NCI-H2081 (cell line): ENCODE measurements at places on chromosomes 7 and 10.

GRCh38 chr7:115674467-115675024, 356.0 kb downstream of the TFEC start:
- peak; percentile 32 for DNase-seq

- DNase-seq: no peak
These were observed 129.7 kb downstream of the TMEM178B start for GRCh38 chr7:141203586-141203985.

DNA sequence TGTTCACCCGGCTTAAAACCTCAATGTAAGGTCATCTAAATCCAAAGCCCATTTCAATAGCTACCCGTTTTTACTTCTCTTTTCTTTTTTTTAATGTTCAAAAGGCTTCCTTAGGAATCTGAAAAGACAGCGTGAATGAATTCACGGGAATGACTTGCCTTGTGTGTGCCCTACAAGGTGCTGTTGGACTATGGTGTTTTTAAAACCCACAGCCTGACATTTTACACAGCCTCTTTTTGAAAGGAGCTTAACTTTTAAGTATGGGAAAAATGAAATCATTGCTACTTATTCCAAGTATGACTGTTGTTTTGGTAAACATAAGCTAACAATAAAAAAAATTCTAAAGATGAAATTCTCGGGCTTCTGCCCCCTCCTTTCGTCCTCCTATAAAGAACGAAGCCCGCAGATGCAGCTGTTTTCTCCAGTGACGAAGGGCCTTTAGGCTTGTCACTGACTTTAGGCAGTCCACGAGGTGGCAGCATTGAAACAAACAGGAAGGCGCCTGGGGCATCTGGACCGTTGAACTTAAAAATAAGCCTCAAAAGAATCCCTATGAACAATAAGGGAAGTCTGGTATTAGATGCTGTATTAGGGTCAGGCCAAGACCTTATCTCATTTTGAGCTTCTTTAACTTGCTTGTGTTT, 141.3 kb downstream of the NRP1 start:
- DNase-seq: peak; percentile 78

GRCh38 chr7:87316846-87317552, 28.5 kb upstream of the CROT start:
- DNase-seq: no peak

DNA sequence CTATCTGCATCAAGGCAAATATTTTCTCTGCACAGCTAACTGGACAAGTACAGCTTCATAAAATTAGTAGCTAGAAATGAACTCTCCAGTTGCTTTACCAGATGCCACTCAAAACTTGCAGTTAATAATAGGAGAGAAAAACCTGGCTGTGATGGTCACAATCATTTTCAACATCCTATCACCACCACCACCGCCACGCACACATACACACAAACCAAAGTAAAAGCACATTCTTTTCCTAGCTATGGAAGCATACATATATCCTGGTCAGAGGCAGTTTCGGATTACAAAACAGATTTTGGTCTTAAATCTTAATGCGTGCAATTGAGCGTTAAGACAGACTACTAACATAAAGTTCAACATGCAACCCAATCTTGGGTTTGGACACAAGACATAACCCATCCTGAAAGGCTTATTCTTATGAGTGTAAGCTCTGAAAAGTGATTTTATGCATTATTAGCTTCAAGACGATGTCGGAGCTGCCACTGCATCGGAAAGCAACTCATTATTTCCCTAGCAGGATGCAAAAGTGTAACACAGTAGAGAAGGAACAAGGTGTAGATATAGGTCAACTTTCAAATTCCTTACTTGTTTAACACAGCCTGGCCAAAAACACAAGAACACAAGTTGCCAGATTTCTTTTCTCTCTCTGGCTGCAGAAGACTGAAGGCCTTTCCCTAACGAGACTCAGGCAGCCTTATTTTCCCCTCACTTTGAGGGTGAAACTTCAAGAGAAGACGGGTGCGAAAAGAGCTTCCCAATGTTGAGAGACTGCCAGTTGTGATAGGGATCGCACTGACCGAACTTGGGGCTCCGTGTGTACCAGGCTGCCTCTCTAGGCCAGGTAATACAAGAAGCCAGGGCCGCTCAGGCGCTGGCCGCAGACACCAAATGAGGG, 1.2 kb downstream of the CACUL1 start:
- no peak for DNase-seq

DNA sequence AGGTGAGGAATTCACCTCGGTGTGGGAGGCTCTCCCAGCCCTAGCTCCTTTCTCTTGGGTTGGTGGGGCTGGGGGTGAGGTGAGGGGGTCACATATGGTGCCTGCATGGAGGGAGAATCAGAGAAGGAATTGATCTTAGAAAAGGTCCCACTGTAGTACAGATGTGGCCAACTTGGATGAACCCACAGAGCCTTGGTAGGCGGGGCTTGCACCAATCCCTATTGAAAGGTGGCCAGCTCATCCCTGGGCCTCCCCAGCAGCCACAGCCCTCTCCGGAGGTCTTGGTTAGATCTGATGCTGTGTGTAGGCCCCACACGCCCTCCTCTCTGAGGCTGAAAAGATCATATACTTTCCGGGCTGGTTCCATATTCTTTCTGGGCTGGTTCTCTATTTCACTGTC, 19.0 kb downstream of the HKDC1 start:
- DNase-seq: no peak
